ENCODE measurements at places on chromosomes 2 and 18.

DNA sequence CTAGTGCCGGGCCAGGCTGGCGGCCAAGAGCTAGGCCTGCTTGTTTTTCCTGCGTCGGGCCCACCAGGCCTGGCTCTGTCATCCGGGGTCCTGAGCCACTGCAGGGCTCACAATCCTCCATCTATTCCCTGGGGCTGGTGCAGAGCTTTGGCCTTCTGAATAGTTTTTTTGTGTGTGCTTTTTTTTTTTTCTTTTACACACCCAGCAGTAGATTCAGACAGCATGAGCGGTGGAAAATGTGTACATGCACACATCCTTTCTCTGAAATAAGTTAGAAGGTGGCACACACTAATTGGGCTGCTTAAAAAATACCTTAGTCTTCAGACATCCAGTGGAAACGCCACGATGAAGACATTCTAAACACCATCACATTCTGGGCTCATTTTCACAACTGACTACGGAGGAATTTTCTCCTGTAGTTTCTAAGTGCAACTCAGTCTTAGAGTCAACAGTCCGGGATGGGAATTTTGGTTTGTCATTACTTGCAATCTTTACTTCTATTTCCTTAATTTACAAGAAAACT lies 6.1 kb downstream of the ZFP36L2 start:
- DNase-seq = no peak

GRCh38 chr18:52678034-52678433 lies 338.0 kb downstream of the DCC start:
- no peak for DNase-seq

DNA sequence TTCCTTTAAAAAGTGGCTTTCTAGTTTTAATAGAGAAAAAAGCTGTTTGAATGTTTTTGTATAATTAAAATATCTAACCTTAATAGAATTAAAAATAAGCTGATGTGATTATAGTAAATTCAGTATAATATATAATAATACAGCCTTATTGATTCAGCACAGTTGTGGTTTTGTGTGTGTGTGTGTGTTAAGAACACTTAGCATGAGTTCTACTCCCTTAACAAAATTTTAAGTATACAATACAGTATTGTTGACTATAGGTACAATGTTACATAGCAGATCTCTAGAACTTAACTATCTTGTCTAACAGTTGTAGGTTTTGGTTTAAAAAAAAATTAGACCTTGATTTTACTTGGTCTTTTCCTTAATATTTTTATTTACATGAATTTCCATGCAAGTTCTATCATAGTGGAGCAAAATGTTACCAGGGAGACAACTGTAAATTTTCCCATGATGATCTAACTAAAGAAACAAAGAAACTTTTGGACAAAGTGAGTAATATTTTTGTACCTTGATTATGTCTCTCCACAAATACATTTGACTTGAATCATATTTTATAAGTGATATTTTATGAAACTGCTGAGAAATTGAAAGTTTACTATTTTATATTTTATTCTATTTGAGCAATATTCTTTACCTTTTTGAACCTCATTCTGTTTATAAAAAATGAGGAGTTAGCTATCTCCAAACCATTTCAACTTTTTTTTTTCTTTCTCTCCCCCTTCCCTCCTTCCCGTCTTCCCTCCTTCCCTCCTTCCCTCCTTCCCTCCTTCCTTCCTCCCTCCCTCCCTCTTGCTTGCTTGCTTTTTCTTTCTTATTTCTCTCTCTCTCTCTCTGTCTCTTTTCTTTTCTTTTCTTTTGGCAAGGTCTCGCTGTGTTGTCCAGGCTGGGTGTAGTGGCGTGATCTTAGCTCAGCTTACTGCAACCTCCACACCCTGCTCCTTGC lies 46.3 kb downstream of the ZC3H6 start:
- no peak for DNase-seq

DNA sequence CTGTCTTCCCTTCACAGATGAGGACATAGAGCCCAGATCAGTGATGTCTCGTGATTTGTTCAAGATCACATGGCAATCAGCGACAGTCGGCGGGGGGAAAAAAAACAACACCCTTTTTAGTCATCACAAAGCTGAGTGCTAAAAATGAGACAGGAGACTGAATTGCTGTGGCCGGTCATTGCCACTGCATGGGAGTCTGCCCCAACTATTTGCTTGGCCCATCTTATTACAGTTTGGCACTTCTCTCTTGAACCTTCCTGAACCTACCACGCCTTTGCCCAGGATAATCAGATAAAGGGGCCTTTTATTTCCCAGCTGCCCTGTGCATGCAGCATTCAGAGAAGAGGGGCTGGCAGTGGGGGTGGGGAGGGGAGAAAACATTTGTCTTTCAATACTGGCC lies 42.7 kb downstream of the SETBP1 start:
- no peak for DNase-seq

DNA sequence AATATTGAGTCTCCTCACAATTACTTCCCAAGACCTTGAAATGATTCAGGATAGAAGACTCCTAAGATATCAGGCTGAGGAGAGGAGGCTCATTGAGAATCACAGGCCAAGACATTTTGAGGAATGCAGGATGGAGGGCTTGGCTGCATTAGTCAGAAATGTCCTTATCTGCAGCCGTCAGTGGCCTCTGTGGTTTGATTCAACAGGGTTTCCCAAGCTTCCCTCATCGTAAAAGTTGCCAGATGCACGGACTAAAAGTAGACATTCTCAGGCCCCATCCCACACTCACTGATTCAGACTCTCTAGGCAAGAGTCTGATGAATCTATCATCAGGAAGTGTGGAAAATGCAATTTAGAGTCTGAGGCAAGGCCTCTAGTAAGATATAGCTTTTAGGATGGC lies 34.0 kb upstream of the TMEM178A start:
- no peak for DNase-seq

- no peak for DNase-seq
Observed at GRCh38 chr2:70526126-70526525, 27.5 kb downstream of the TGFA start.

DNA sequence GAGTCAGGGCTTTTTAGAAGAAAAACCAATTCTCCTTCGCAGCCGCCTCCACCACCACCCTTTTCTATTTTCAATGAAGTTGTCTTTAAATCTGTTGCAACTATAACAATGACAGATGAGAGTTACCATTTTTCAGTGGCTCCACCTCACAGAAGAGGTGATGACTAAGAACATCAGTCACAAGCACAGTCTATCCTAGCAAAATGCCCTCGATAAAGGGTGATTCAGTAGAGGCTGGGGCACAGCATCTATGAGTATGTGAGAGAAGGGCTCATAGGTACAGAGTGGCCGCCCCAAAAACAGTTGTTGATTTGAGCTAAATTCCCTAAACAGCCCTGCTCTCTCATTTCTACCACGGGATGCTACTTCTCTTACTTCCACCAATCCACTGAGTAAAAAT lies 310.8 kb upstream of the MGAT5 start:
- DNase-seq = no peak

DNA sequence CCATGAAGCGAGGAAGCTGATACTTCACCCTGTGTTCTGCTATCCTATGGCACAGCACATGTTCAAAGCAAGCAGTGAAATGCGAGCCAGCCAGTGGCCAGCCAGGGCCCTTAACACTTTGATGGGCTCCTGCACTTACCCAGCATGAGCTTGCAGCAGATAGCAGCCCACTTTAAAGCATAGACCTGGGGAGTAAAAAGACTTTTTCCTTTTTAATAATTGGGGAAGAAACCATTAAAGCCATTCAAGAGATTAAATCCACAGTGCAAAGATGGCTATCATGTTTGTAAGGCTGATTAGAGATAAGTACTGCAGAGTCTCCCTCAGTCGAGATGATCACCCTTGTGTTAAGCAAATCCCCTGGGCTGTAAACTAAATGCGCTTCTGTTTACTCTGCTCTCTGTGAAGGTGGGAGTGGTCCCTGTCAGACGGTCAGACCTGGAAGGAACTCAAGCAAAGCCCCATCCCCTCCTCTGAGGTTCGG lies 15.7 kb downstream of the CCBE1 start:
- no peak for DNase-seq

GRCh38 chr18:52395146-52395852 lies 55.3 kb downstream of the DCC start:
- DNase-seq = no peak

GRCh38 chr2:137231628-137232027 lies 466.3 kb downstream of the THSD7B start:
- no peak for DNase-seq

GRCh38 chr2:9914384-9915065 lies 37.0 kb upstream of the GRHL1 start:
- DNase-seq = no peak

GRCh38 chr2:23599667-23600066 lies 214.7 kb downstream of the KLHL29 start:
- no peak for DNase-seq

DNA sequence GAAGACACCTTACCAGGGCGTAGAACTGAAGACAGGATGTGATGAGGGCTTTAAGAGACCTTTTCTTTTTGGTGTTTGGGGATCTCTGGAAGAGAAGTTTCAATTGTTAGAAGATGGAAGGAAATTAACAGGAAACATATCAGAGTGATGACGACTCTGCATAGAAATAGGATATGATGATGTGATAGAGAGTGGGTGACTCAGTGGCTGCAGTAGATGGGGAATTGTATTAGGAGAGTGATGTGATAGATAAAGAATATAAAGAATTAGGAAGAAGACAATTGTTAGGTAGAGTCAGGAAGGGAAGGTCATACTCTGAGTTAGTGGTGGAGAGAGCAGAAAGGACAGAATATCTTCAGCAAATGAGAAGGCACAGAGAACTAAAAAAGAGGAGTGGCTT lies 593.9 kb downstream of the NYAP2 start:
- no peak for DNase-seq

- no peak for DNase-seq
Observed at GRCh38 chr2:100752628-100753333, 67.2 kb upstream of the NPAS2 start.

- DNase-seq = no peak
Observed at GRCh38 chr2:217606296-217606695, 396.5 kb downstream of the TNS1 start.

- DNase-seq = no peak
Observed at GRCh38 chr2:174031226-174031625, 66.1 kb upstream of the SP3 start.

GRCh38 chr2:48198371-48198770 lies 292.1 kb upstream of the FBXO11 start:
- no peak for DNase-seq

- DNase-seq = no peak
Observed at GRCh38 chr2:18273205-18273604, 287.2 kb downstream of the RDH14 start.

GRCh38 chr2:33476131-33476792 lies at the start of gene RASGRP3:
TSS of gene RASGRP3 (plus strand) at chr2:33476649. CDS start at chr2:33515137, 38,488 bp downstream.
- peak; percentile 35 for DNase-seq

DNA sequence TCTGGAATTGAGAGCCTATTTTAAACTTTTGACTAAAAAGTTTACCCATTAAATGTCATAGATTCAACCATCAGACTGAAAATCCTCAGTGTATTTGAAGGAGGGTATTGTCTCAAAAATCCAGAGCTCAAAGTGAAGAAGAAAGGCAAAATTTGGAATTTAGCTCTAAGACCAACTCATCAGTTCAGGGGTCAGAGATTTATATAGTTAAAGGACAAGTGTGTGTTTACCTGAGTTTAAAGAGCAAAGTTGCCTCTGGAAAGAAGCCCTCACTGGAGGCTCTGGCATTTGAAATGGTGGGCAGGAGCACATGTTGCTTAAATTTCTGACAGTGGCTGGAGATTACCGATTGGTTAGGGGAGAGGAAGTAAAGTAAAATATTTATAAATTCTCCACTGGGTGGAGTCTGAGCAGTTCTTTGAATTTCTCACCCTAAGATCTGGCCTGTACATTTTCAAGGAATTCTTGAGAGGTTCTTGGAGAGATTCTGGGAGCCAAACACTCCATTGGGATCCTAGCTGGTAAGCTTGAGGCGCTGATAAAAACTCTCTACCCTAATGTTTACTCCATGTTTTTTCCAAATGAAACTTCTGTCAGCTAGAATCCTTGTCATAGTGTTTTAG lies at the start of gene KYNU:
KYNU (plus strand) TSS at position 449 of the 623 bp plus-strand sequence. CDS start 7,704 bp downstream, outside the sequence.
- no peak for DNase-seq

- no peak for DNase-seq
Observed at GRCh38 chr2:25991965-25992364, 9.7 kb upstream of the KIF3C start.

DNA sequence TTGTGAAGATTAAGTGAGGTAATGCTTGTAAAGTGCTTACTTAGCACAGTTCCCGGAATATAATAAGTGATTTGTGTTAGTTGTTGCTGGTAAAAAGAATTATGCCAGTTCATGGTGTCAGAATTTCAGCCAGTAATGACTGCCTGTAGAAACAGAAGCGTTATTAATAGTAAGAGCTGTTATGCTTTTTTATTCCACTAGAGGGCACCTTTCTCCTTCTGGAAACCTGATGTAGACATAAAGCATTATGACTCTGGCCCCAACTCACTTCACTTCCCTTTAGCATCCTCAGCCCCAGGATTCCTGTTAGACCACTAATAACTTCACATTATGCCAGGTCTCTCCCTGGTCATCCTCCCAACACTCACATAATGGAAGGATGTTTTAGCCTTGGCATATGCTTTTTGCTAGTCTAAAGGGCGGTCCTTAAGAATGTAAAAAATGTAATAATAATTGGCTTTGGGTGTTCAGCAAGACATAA lies 34.9 kb downstream of the C18orf54 start:
- DNase-seq = peak; percentile 51

- no peak for DNase-seq
Observed at GRCh38 chr2:176234156-176234555, 35.1 kb upstream of the MTX2 start.

- DNase-seq = no peak
Observed at GRCh38 chr2:62654423-62654791, 51.1 kb upstream of the EHBP1 start.

DNA sequence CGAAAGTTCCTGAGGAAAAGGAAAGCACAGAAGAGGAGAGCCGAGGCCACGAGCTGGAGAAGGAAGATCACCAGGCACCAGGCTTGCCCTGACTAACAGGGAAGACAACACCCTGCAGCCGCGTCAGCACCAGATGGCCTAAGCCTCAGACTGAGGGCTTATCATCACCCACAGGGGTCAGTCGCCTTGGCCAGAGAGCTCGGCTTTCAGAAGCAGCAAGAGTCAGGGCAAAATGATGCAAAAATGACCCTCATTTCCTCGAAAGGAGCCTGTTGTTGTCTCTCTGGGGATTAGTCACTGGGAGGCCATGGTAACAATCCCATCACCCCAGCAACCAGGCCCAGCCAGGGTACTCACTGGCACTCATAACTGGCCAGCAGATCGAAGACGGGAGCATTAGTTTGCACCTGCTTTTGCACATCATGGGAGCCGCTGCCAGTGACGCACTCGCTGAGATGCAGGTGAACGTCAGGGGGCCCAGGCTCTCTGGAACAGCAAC lies 42.7 kb upstream of the ZFP36L2 start:
- DNase-seq = no peak

DNA sequence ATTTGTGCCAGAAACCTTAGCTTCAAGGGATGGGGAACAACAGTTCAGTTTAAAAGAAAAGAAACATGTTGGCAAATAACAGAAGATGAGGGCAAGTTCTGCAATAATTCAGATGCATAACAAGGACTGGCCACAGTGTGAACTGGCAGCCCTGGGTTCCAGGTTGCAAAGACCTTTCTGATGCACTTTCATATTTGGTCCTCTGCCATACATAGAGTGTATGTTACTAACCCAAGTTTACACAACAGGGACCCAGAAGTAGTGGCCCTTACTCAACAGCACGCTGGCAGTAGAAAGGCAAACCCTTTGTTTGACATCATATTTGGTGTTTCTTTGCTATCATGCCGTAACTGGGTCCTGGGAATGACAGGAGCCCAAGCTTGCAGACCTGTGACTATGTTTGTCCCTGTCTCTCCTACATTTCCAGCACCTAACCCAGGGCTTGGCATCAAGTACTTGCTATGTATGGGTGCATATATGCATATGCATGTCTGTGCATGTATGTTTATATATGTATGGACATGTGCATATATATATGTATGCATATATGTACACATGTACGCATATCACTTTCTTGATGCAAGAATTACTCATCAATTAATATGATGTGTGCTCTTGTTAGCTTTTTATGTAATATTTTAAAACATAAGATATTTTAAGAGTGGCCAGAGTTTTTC lies 94.3 kb downstream of the MBP start:
- no peak for DNase-seq

All from LNCaP clone FGC (cell line).